ENCODE measurements at places on chromosomes 3 and 15. TPM values are rescaled to one million over a fixed set of nuclear protein-coding genes. Genes with fewer than 3 reads are reported as not detected.

GRCh38 chr3:56677286-56677685 is 5.8 kb downstream of the TASOR start:
- no peak for DNase-seq
- H3K27me3 ChIP-seq = no peaks in the 10 kb centered on the region
- H3K4me1 ChIP-seq = no peaks in the 10 kb centered on the region
- no peak overlapping the region for H3K4me3 ChIP-seq
- H3K27ac ChIP-seq = no peak overlapping the region
- peaks cover 5% of the 10 kb centered on the region for H3K36me3 ChIP-seq

Gene CLDN1
- 0.35 TPM for total RNA-seq

Gene CLDN16
- not detected for total RNA-seq

GRCh38 chr3:32818229-32818969 is 602 bp downstream of the TRIM71 start:
- peak overlapping the region; percentile 35 for H3K4me3 ChIP-seq
- no peak for DNase-seq
- no peak overlapping the region for H3K27ac ChIP-seq
- H3K4me1 ChIP-seq = peaks cover 26% of the 10 kb centered on the region
- H3K36me3 ChIP-seq = no peaks in the 10 kb centered on the region
- no peaks in the 10 kb centered on the region for H3K27me3 ChIP-seq

GRCh38 chr3:88041005-88041404 is 17.8 kb downstream of the CGGBP1 start:
- no peak overlapping the region for H3K4me3 ChIP-seq
- H3K27me3 ChIP-seq = no peaks in the 10 kb centered on the region
- DNase-seq = no peak
- H3K36me3 ChIP-seq = no peaks in the 10 kb centered on the region
- H3K4me1 ChIP-seq = no peaks in the 10 kb centered on the region

Data from Peyer's patch (tissue), 4 donors.